CD4-positive, alpha-beta T cell (primary cell): ENCODE measurements at places on chromosomes 16 and 17. TPM values are rescaled to one million over a fixed set of nuclear protein-coding genes. Genes with fewer than 3 reads are reported as not detected.

- DNase-seq: peak; percentile 71
These were observed at the start of gene MPP2 for GRCh38 chr17:43907425-43907981. TSS of gene MPP2 (minus strand) at chr17:43907536. CDS start at chr17:43904460, 3,076 bp downstream.

GRCh38 chr17:40883031-40883430 is 2.0 kb downstream of the KRT20 start:
- DNase-seq: no peak

- DNase-seq: no peak
These were observed 21.4 kb downstream of the RPS6KB1 start for GRCh38 chr17:59914274-59914854.

DNA sequence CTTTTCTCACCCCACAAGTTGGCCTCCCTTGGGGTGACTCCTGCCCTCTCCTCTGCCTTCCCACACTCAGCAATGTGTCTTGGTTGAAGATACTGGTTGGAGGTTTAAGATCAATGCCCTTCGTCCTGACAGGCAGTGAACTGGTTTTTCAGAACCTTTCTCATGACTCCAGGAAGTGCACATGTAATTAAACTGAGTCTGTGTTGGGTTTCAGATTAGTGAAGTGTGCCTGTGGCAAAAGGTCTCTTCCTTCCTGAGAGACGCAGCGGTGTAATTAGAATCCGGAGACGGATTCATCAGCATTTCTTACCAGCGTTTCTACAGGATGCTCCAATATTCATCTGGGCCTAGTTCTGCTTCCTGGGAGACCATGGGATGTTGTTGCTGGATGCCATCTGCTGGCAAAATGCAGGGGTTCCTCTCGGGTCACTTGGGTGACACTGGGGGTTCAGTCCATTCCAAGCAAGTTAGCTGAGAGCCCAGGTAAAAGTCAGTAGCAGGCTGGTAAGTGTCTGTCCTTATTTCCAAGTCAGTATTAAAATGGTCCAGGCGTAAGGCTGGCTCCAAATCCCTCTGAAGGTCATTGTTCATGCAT is 233.3 kb downstream of the XYLT1 start:
- no peak for DNase-seq

GRCh38 chr16:81652798-81653505 is 126.1 kb upstream of the PLCG2 start:
- DNase-seq: no peak

DNA sequence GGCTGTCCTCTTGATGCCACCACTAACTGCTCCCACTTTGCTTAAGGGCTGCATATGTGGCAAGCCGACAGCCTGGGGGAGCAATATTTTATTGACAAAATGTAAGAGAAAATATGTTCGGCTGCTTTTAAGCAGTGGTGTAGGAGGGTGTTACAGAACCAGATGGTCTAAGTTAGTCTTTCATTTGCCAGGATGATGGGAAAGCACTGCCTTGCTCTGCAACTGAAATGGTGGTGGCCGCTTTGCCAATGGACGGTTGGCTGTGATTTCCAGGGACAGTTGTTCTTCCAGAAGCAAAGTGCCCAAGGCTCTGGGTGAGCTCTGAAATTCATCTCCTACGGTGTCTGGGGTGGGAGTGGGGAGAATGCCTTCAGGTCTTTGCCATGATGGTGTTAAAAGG is 469.3 kb downstream of the TOX3 start:
- no peak for DNase-seq

DNA sequence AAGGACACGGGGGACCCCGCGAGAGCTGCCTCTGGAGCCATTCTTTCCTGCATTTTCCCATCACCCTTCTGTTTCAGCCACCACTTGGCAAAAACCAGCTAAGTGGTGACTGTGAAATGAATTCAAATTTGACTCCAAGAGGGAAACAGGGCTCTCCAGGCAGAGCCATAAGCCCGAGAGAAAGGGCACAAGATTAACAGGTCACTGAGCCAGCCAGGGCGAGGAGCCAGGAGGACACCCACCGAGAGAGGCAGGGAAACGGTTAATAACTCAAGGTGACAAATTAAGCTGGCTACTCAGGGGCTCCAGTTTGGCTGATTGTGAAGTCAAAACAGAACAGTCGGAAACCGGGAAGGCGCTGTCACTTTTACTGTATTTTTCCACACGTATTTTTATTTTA is 67.8 kb upstream of the SOX9 start:
- no peak for DNase-seq

- DNase-seq: no peak
These were observed 9.1 kb downstream of the WSCD1 start for GRCh38 chr17:6079155-6079888.

- DNase-seq: no peak
These were observed 55.4 kb downstream of the CFDP1 start for GRCh38 chr16:75377729-75378386.

GRCh38 chr17:79983456-79983855 is 52.2 kb downstream of the TBC1D16 start:
- DNase-seq: no peak

DNA sequence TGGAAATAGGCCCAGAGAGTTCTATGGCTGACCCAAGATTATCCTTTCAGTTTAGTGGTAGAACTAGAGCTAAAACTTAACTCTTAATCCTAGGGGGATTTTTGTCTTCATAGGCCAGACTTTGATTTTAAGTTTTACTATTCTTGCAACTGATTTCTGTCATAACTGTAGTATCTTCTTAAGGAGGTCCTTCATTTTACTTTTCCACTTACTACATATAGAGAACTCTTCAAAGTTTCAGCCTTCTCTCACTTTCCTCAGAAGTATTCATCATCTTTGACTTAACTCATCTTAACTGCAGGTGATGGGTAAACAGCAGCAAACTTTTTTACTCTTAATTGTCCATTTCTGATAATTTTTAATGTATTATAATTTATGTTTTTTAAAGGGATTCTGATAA is 23.4 kb downstream of the RBBP6 start:
- no peak for DNase-seq

GRCh38 chr17:57569853-57570252 is 175.2 kb downstream of the CCDC182 start:
- DNase-seq: no peak

GRCh38 chr17:32519228-32520103 is 32.7 kb downstream of the CDK5R1 start:
- peak; percentile 73 for DNase-seq

DNA sequence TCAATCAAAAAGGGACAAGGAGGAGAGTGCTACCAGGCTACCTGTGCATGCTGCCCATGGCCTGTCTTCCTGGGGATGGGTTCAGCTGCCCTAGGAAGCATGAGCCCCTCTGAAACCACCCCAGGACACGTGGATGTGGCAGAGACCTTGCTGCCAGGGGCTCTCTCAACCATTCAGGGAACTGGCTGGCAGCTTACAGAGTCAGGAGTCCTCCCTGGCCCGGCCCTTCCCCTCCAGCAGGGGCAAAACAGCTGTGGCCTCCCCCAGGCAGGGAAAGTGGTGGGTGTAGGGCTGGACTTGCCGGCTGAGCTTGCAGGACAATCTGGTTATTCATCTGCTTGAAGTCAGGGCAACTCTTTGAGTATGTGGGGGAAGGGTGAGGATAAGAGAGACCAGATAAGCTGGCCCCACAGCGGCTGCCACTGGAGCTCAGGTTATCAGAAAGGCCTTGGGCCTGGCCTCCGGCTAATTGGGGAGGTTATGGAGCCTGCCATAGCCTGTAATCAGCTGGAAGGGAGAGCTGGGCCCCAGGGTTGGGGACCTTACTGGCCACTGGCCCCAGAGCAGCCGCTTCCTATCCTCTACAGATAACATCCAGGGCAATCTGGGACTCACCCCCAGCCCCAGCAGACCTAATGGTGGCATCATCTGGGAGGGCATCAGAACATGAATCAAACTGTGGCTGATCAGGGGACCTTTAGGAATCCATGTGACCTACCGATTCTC is 5.6 kb upstream of the TBX2 start:
- no peak for DNase-seq

GRCh38 chr17:54795046-54795445 is 105.6 kb upstream of the TOM1L1 start:
- no peak for DNase-seq

GRCh38 chr16:72620348-72620747 is 427.6 kb downstream of the ZFHX3 start:
- no peak for DNase-seq

DNA sequence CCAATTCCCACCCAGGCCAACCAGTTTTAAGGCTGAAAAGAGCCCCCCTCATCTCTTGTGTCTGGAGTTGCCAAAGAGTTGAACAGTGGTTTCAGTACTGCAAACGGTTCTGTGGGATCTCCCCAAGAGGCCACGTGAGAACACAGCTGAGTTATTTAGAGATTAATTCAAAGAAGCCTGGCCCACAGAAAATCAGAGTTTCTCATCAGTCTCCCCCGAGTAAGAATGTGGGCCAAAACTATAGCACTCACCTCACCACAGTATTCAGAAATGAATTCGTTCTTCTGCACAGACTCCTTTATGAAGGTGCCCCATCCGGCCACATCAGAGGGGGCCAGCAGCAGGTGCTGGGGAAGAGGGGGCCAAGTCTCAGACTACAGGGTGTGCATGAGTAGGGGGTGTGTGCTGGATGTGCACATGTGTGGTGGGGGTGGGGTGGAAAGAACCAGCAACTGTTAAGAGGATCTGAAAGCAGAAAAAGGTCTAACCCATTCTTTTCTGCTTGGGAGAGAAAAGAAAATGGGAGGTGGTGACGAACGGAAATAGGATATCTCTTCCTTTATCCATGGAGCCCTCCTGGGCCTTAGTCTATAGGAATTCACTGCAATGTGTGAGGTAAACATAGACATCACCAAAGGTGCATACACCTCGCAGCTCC is 22.6 kb downstream of the CNTNAP1 start:
- DNase-seq: no peak

DNA sequence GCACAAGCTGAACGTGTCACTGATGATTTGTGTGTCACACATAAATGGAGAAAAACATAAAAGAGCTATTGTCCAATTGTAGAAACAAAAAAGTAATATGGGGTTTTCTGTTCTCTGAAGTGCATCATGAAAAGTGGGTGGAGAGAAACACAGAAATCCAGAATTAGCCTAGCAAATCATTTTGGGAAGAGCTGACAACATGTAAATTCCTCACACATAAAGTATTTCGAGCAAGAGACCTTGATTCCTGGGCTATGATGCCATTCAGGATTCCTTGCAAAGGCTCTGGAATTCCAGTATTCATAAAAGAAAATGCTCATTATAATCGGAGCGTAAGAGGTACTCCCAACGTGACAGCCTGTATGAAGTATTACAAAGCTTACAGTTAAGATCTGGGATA is 1.1 kb downstream of the DCUN1D3 start:
- DNase-seq: no peak

DNA sequence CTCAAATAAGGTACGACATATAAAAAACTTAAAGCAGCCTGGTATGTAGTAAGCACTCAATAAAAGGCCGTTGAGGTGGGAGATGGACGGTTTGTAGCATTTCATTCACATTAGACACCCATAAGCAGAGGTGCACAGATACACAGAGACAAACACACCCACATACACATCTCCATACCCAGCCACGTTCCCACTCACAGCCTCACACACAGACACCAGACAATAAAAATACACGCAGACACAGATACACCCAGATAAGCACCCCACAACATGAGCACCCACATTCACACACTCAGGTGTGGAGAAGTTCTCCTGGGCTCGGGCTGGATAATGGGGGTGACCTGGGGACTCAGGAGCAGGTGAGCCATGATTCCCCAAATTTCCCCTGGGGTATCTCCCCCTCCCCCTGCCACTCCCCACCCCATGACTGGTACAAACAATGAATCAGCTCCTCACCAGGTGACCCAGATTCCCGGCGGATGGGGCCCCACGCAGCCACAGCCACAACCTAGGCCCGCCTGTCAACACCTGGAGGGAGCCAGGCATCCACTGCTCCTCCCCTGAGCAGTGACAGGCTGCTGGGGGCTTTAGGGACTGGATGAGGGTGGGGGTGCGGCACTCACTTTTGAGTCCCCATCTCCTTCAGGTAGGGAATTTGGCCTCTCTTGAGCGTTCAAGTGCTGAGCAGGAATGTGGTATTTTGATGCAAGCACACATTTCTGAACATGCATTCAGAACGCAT is 2.7 kb downstream of the DLX3 start:
- no peak for DNase-seq

GRCh38 chr17:75267411-75268232 is 3.4 kb downstream of the MIF4GD start:
- DNase-seq: no peak

- no peak for DNase-seq
These were observed 7.4 kb upstream of the CAPN15 start for GRCh38 chr16:519841-520687.

DNA sequence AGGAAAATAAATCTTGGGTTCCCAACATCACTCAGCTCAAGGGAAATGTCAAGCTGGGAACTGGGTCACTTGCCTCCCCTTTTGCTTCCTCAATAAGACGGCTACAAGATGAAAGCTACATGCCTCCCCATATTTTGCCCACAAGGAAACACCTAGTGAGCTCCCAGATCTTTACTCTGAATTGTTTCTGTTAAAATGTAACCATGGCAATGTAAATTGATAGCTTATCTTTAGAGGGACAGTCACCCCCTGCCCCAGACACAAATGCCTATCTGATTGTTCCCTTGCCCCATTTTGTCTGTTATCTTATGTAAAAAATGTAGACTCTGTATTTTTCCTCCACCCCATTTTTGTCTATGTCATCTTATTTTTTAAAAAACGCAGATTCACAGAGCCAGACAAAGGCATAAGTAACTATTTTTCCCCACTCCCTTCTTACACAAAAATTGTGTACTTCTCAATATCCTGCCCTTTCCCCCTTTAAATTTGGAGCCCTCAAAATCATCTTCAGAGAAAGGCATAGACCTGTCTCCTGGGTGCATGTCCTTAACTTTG is 288.7 kb upstream of the ERCC4 start:
- no peak for DNase-seq

GRCh38 chr17:83098241-83099085 is 19.1 kb downstream of the METRNL start:
- no peak for DNase-seq

GRCh38 chr16:79508294-79508693 is 92.2 kb downstream of the MAF start:
- DNase-seq: no peak

DNA sequence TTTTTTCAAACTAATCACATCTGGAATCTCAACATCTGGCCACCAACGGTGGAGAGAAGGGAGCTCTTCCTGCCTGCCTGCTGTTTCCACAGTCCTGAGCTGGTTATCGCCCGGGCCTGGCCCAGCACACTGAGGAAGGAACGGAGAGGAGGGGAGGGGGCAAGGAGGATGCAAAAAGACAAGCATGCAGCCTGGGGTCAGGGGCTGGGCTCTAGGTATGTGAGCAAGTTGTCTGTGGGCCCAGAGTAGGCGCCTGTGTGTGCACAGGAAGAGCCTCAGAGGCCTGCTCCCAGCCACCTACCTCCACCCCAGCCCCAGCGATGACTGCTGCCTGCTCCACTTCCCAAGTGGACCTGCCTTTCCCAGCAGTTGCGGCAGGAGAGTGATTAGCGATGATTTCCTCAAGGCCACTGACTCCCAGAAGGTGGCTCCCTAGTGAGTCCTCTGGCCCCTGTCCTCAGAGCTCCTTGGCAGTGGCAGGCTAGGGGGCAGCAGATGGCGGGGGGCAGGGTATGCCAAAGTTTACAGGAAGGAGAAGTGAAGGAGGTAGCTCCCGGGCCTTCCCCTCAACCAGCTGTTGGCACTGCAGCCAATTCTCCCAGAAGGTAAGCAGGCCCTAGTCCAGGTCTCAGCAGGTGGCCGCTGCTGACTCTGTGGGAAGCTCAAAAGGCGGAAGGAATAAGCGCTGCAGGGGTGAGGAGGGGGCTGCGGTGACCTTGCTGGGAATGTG is 27.0 kb upstream of the RASD1 start:
- DNase-seq: no peak

GRCh38 chr17:8163978-8164814 is 1.4 kb upstream of the VAMP2 start:
- peak; percentile 73 for DNase-seq

Gene MTMR4
- 30.0 TPM for total RNA-seq

Gene BCL6B
- total RNA-seq: not detected

Gene HS3ST6
- total RNA-seq: not detected

Gene NPTX1
- 0.25 TPM for total RNA-seq

Gene VKORC1
- 19.2 TPM for total RNA-seq

Gene NPIPA3
- total RNA-seq: 2.3 TPM
